ENCODE measurements at places on chromosomes 6 and 20.

GRCh38 chr6:21402368-21402767 is 191.2 kb upstream of the SOX4 start:
- DNase-seq, result peak; percentile 28

DNA sequence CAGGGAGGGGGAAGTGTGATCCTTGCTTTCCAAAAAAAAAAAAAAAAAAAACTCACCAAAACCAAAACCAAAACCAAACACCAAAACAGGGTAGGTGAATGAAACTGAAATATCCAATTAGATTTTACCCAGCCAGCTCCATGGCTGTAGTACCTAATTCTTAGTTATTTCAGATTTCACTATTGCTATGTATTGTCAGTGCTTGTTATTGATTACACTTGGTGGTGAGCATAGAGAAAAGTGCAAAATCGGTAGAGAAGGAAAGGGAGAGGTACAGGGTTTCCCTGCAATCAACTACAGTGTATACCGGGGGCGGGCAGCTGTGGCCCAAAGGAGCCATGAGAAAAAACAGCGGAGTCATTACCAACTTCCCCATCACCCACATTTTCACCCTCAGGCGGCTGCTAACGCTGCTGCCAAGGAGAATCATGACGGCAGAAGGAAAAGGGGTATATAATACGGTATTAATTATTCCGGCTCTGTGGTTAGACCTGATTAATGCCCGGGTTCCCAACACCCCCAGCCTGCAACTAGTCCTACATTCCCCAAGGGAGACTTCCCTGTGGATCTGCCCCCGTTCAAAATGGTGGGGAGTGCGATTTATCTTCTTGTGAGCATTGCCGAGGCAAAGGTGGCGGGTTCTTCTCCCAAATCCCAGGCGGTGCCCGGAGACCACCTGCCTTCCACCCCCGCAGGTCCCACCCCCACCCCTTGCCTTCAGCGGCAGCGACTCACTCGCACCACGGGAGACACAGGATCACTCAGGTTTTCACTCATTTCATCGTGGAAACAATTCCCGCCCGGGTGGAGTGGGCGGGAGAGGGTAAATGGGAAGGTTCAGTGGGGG is at the start of gene C6orf62:
Gene C6orf62 (minus strand): TSS at position 30 of the 847 bp plus-strand sequence. CDS start 486 bp downstream, outside the sequence.
- DNase-seq, result peak; percentile 38

GRCh38 chr6:4459032-4459431 is 317.2 kb upstream of the CDYL start:
- no peak for DNase-seq

DNA sequence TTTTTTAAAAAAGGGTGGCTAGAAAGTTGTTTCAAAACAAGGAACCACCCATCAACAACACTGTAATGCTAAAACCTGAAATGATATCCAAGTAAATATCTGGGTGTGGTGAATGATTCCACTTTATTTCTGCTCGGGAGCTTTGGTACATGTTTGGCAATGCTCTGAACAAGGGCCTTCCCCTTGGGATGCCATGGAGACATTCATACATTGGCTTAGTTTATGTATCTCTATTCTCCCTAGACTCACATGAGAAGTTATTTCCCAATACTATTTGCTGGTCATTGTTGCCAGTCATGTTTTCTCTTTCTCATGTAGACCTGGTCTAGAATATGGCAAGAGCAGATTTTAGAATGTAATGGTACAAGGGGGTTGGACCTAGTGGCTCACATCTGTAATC is 22.9 kb downstream of the ADTRP start:
- no peak for DNase-seq

DNA sequence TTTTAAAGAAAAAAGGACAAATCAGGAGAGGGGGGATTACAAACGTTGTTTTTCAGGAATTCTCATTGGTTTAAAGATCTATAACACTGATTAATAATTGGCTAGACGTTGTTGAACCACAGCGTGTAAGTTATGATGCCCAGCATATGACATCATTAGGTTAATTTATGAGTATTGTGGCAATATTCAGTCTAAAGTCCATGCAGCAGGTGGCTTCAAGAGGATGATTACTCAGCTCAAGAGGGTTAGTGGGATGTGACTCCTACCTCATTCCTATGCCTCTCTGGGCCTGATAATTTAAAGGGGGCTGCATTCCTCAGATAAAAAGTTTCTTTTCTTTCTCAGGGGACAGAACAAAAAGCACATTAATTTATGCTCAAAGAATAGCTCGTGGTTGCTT is 1309.0 kb downstream of the EPHA7 start:
- DNase-seq, result no peak

GRCh38 chr6:52558266-52559000 is 18.4 kb downstream of the TRAM2 start:
- DNase-seq, result no peak

- DNase-seq, result no peak
These were observed 243.9 kb downstream of the LY86 start for GRCh38 chr6:6832439-6832838.

DNA sequence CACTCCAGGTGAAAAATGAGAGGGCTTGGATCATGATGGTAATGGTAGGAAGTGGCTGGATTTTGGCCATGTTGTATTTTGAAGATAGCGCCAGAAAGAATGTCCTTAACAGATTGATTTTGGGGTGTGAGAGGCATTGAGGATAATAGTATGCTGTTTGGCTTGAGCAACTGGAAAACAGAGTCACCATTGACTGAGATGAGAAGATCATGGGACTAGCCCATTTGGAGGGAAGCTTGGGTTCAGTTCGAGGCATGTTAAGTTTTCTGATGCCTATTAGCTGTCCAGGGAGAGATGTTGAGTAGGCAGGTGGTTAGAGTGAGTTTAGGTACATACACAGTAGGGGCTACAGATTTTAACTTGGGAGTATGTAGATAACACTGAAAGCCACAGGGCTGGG is 23.3 kb downstream of the PLCG1 start:
- no peak for DNase-seq

DNA sequence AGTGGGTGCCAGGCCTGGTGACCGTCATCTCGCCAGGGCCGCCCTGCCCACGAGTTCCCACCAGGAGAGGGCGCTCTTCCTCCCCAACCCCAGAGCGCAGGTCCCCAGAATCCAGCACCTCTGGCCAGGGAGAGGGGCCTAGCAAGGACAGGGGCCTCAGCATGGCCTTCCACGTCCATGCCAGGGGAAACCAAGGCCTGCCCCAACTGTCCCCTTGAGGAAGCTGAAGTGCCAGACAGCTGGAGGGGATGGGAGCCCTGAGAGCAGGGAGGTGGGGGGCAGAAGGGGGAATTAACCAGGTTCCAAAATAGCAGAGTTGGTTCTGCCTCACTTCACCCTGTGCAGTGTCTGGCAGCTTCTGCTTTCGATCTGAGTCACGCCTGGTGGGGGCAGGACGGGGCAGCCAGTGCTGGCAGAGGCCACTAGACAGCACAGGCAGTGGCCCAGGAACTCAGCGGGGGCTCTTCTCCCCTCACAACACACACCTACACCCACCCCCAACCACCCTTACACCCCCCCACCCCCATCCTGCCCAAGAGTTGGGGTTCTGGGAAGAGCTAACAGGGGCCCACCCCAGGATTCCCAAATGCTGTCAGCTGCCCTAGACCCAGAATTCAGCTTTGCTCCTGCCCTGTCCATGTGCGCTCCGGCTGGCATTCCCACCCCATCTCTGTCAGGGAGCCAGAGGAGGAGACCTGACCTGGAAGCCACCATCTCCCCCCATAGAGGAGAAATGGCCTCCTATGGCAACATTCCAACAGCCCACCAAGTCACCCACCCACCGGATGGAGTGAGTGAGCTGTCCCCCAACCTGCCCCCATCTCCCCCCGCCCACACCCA is 29.2 kb downstream of the TFEB start:
- peak; percentile 92 for DNase-seq

- no peak for DNase-seq
These were observed 106.2 kb downstream of the ERMARD start for GRCh38 chr6:169857343-169858292.
